Activated CD4-positive, alpha-beta T cell treated with anti-CD3 and anti-CD28 coated beads for 48 hours (primary cell): ENCODE measurements at places on chromosomes 11 and 22.

DNA sequence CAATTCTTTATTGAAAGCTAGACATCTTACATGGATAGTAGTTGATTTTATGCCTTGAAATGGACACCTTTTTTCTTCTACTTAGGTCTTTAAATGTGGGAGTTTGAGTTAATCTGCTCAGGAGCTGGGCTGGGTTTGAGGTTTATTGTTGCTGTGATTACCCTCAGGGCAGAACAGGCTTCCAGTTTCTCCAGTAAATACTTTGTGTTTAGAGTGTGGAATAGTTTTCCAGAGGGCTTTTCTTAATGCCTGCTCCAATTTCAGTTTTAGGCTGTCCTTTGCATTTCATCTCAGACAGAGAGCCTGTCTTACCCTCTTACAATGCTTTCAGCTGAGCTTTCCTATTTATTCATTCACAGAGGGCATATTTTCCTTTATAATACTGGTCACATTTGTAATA lies 69.9 kb upstream of the ADORA2A start:
- no peak for DNase-seq

GRCh38 chr11:33701302-33702230 lies 940 bp upstream of the C11orf91 start:
- no peak for DNase-seq

- no peak for DNase-seq
Observed at GRCh38 chr11:9703280-9703679, 39.4 kb downstream of the SWAP70 start.

GRCh38 chr22:27993201-27993635 lies 74.2 kb upstream of the PITPNB start:
- DNase-seq = no peak

GRCh38 chr11:9206496-9206895 lies 58.7 kb downstream of the DENND5A start:
- DNase-seq = no peak

- no peak for DNase-seq
Observed at GRCh38 chr11:124736736-124737135, 3.0 kb upstream of the NRGN start.

- no peak for DNase-seq
Observed at GRCh38 chr22:44516841-44517240, 18.8 kb upstream of the RTL6 start.
